ENCODE measurements at places on chromosomes 11 and 22.

DNA sequence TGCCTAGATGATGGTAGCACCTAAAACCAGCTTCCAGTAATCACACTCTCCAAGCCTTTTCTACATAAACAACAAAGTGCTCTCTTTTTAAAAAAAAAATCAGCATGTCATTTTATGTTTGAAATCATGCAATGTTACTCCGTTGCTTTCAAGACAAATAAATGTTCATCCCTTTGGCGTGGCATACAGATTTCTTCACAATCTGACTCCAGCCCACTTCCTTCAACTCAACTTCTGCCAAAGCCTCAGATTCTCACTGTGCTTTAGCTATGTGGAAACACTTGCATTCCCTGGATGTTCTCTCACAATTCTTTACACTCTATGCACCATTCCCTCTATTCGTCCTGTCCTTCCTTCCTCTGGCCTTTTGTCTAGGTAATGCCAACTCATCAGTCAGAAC lies 206.3 kb upstream of the BLID start:
- DNase-seq: no peak

DNA sequence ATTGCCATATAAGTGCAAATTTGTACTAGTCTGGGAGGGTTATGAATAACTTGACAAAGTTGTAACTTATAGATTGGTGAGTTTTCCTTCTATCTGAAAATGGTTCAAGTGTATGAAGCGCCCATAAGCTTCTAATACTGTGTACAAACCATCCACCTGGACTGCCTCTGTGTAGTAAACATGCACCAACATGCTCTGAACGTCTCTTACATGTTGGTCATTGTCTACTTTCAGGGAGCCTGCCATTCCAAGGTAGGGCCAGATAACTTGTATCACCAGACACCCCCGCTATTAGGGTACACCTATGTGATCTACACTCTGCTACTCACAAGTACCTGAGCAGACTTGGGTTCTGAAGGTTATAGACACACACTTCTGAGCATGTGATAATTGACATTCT lies 735.5 kb upstream of the API5 start:
- DNase-seq: no peak

DNA sequence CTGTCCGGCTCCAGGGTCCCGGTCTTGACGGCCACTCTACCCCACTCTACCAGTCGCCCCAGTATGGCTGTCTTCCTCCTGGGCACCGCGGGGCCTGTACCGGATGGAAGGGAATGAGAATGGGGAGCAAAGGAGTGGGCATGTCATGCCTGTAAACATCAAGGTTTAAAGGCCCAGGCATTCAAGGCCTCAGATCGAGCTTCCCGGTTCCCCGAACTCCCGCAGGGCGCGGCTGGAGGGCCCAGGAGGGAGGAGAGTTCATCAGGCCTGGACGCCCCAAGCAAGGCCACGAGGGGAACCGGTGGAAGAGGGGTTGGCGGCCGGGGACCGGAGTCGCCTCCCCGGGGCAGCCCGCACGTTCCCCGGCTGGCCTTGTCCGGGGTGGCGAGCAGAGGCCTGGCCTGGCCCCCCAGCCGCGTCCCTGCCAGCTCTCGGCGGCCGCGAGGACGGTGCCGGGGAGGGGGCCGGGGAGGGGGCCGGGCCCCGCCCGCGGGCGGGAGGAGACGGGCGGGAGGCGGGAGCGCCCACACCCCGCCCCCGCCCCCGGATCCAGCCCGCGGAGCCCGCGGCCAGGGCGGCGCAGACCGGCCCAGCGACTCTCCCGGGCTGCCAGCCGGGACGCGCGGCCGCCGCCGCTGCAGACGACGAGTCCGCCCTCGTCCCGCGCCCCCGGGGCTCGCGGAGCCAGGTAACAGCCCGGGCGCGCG lies at the start of gene CDC42EP1:
TSS of gene CDC42EP1 (plus strand) at position 580 of the 707 bp plus-strand sequence. CDS start 5,870 bp downstream, outside the sequence.
- no peak for DNase-seq

DNA sequence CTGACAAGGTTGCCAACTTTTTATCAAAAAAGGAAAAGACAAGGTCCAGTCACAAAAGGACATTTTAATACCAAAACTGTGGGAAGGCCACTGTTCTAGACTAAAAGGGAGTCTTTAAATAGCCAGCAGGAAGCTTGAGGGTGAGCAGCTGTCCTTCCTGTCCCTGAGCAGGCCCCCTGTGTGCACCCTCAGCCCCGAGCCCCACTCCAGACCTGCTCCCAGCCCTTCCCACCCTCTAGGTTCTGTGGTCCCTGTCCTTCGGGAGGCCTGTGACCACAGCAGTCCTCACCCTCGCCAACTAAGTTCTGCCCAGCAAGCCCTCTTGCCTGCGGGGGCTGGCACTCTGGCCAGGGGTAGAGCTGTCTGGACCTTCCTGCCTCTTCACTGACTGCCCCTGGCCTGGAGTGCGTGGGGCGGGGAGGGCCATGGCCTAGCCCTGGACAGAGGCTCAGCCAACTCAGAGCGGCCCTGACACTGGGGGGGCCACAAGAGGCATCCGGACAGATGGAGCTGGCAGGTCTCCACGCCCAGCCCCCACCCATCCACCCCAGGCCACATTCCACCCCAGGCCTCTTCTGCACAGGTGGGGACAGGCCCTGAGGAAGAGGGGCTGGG lies 1.6 kb upstream of the PLXNB2 start:
- no peak for DNase-seq

- no peak for DNase-seq
These were observed 12.9 kb downstream of the BIRC3 start for GRCh38 chr11:102330231-102330630.

GRCh38 chr22:38317995-38318715 lies 922 bp upstream of the CSNK1E start:
- no peak for DNase-seq

Measured in NCI-H1436 (cell line).